ENCODE measurements at places on chromosomes 7 and 10.

DNA sequence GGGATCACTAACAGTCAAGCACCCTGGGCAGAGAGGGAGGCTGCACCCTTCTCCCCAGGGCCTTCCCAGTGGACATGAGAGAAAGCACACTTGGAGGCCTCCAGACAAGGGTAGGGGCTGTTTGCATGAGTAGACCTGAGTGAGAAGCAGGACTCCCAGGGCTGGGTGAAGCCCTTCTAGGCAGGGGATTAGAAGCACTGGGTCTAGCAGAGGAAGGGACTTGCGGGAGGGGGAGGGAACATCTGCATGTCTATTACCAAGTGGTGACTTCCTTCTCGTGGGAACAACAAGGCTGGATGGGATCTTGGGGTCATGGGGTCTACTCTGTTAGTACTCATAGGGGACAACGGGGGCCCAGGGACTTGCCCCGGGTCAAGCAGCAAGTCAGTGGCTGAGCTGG, 67.8 kb downstream of the EMX2 start:
- DNase-seq: no peak

DNA sequence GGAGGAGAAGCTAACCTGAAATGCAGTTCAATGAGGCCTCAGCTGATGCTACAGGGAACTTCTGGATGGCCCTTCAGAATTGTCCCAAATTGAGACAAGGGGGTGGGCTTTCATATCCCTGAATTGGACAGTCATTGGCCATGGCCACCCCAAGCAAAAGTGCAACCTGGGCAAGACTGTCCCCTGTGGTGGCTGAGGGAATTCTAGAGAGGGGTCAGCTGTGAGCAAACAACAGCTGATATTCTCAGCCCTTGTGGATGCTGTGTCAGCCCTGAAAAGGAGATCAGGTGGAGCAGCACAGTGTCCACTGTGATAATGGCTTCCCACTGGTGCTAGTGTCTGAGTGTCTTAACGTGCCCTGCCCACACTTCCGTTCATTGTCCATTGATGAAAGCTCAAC, 76.6 kb downstream of the SLC16A9 start:
- no peak for DNase-seq

DNA sequence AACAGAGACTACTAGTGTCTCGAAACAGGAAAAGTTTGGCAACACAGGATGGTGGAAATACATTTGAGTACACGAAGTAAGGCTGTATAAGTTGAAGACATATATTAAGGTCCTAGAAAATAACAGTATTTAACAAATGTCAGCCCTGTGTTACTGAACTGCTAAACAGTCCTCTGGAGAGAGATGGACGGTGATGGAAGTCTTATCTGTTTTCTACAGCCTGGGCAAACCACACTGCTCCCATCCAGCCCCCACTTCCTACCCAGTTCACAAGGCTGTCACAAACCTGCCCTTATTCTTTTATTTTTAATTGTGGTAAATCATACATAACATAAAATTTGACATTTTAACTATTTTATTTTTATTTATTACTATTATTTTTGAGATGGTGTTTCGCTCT, 179.1 kb downstream of the DNAJC1 start:
- DNase-seq: no peak

DNA sequence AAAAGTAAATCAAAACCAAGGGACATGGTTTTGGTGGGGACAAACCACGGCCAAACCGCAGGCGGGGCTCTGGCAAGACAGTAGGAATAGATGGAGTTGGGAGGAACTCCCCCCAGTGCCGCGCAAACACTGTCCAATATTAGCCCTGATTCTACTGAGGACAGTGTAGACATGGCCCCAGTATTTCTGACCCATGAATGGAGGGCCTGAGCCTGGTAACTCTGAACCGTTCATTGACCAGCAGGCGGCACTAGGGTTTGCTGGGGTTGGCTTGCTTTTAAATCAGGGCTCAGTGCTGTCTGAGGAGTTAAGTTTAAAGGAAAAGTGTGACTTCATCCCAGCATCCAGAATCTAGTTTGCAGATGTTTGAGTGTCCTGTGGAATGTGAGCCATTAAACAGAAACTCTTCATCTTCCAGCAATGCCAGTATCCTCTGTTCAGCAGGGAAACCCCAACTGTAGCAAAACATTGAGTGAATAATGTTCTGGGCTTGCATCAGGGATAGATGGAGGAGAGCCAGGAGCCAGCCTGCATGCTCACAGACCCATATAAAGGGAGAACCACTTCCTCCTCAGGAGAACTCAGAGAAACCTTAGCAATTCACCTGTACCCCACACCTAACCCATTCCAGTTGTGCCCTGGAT, 147.4 kb upstream of the PRSS58 start:
- DNase-seq: no peak

DNA sequence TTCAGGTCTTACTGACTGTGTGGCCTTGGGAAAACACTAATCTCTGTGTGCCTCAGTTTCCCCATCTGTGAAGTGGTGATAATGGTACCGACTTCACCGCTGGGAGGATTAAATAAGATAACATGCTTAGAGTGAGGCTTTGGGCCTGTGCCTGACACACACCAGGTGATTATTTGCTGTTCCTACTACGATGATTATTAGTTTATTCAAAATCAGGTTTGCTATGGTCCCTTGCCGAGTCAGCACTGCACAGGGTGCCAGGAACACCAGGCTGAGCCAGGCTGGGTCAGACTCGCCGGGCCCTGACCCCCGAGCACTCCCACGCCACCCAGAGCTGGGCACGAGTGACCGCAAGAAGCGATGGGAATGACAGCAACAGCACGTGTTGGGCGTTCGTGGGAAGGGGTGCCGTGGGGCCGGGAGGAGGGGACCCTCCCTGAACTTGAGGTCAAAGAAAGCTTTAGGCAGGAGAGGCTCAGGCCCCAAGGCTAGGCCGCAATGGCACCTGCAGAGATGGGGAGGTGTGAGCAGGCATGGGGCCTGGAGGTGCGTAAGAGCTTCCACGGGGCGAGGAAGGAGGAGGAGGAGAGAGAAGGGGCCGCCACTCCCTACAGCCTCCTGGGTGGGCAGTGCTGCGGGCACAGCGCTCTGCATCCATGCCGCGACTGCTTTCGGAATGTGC, 325.4 kb downstream of the DNAJB6 start:
- no peak for DNase-seq

DNA sequence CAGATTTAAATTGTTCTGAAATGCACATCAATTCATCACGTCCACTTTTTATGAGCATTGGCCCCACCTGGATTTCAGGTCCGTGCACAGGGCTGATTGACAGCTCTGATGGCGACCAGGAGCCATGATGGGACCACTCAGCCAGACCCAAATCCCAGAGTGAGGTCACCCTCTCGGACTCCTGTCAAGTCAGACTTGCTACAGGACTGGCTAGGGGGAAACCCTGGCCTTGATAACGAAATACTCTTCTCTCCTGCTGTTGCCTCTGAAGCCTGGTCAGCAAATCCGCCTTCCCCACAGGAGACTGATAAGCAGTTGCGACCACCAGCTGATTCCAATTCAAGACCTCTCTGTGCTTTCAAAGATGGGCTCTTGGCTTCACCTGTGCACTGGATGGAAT, 76.4 kb downstream of the CARD11 start:
- no peak for DNase-seq

DNA sequence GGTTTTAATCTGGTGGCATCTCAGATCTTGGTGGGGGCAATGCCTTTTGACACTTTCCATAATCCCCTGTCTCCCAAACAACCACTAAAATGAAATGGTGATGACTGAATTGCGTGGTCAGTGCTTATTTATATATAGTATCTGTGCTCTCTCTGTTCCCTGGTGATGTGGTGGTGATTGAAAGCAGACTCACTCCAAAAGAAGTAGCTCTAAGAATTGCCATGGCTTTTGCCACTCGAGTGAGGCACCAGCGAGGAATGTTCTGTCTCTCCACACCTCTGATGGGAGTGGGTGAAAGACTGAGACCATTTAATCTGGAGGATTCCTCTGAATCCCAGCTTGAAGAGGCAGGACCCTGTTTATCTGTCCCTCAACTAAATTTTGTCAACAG, 2.8 kb downstream of the DUSP5 start:
- DNase-seq: peak; percentile 77

DNA sequence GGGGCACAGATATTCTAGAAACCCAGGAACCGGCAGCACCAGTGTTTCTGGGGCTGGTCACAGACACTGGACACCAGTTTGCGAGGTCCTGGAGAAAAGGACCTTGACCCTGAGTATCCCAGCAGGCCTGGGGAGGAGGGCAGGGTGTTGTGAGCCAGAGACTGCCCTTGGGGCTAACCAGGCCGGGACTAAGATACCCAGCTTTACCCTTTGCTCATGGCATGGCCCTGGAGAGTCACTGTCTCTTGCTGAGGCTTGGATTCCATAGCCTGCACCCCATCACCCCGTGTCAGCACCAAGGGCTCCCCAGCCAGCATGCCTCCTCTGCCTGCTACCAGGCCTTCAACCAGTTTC, 124.4 kb downstream of the COL26A1 start:
- DNase-seq: no peak

- no peak for DNase-seq
Measured at GRCh38 chr7:153682628-153683027, 369.6 kb upstream of the DPP6 start.

DNA sequence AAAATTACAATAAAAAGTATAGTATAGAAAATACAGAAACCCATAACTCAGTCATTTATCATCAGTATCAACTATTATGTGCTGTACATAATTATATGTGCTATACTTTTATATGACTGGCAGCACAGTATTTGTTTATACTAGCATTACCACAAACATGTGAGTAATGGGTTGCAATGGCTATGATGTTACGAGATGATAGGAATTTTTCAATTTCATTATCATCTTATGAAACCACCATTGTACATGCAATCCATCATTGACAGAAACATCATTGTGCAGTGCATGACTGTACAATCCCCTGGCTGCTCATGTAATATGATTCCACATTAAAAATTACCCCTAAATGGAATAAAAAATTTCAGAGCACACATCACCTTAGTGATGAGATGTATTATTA, 55.7 kb upstream of the TMEM229A start:
- DNase-seq: peak; percentile 34

DNA sequence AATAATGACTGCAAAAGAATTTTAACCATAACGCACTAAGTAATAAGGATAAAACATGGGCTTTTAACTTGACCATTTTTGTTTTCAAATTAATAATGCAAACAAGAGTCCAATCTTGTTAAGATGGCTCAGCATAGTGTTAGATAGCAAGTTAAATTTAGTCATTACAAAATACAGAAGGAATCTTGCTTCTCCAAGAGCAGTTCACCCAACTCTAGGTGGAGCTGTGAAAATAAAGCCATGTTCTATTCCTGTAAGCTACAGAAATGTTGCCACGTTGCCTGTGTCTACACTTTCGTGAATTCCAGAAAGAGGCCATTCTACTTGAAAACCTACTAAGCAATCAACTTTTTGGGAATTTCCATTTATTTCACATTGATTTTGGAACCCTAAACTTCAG, 191.9 kb downstream of the SFMBT2 start:
- peak; percentile 6 for DNase-seq

GRCh38 chr10:35464825-35465456, 128.6 kb downstream of the CCNY start:
- DNase-seq: no peak

- DNase-seq: peak; percentile 48
Measured at GRCh38 chr7:130084037-130084875, 13.9 kb downstream of the KLHDC10 start.

GRCh38 chr10:111360260-111360925, 283.6 kb downstream of the ADRA2A start:
- DNase-seq: peak; percentile 33

DNA sequence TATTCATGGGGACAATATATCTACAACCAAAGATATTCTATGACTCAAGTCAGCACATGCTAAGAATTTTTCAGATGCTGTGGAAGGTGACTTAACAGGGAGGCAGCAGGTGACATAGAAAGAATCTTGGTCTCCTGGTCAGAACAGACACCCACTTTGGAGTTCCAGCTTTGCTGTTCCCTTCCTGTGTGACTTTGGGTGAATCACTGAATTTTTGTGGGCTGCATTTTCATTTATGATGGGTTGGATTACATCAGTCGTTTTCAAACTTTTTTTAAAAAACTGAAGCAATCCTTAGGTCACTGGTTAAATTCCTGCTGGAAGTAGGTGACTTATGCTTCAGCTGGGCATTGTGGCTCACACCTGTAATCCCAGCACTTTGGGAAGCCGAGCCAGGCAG, 24.9 kb downstream of the RGR start:
- DNase-seq: peak; percentile 83

- no peak for DNase-seq
Measured at GRCh38 chr10:28981007-28981406, 303.7 kb downstream of the BAMBI start.

DNA sequence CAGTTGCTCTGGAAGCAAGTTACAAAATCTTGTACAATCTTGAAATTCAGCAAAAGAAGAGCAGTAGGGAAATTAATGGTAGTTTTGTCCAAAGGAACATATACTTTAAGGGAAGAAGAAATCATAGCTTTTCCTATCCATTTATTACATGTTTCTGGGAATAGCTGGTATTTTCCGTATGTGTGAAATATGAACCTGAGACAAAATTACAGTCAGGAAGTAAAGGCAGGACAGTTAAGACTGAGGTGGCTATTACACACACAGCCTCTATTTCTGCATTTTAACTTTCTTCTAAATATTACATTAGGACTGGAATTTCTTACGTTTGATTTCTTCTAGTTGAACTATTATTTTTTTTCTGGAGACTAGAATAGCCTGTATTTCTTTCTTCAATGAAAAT, 1197.3 kb downstream of the SORCS3 start:
- no peak for DNase-seq

DNA sequence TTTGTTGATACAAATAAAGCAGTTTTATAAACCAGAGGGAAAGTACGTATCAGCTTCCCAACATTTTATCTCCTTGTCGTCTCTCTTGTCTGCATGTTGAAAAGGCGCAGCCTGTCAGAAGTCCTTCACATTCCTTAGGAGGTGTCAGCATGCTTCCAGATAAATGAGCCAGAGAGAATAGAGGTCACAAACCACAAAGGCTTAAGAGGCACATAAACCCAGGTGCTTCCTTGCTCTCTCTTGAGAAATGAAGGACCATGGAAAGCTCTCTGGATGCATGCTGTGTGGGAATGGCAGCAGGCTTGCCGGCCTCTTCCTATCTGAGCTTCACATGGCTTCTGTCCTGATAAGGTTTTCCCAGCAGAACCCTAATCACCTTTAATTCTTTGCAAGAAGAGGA, 448.5 kb downstream of the XPNPEP1 start:
- DNase-seq: no peak

- DNase-seq: no peak
Measured at GRCh38 chr7:131502810-131503508, 53.5 kb downstream of the PODXL start.

- peak; percentile 83 for DNase-seq
Measured at GRCh38 chr10:126684171-126684745, 13.8 kb upstream of the C10orf90 start.

GRCh38 chr7:128003787-128004186, 27.4 kb downstream of the LRRC4 start:
- DNase-seq: no peak

GRCh38 chr10:69061305-69062161, 26.4 kb upstream of the SRGN start:
- peak; percentile 100 for DNase-seq

GRCh38 chr7:73865738-73866445, 4.9 kb downstream of the TMEM270 start:
- peak; percentile 67 for DNase-seq
